ENCODE measurements at places on chromosomes 4 and X. TPM values are rescaled to one million over a fixed set of nuclear protein-coding genes. Genes with fewer than 3 reads are reported as not detected.

- no peaks in the 10 kb centered on the region for H3K4me1 ChIP-seq
- H3K36me3 ChIP-seq = no peaks in the 10 kb centered on the region
- H3K27me3 ChIP-seq = no peaks in the 10 kb centered on the region
- H3K27ac ChIP-seq = no peak overlapping the region
- DNase-seq = no peak
Observed at GRCh38 chr4:58761563-58761962, 1651.4 kb upstream of the IGFBP7 start.

DNA sequence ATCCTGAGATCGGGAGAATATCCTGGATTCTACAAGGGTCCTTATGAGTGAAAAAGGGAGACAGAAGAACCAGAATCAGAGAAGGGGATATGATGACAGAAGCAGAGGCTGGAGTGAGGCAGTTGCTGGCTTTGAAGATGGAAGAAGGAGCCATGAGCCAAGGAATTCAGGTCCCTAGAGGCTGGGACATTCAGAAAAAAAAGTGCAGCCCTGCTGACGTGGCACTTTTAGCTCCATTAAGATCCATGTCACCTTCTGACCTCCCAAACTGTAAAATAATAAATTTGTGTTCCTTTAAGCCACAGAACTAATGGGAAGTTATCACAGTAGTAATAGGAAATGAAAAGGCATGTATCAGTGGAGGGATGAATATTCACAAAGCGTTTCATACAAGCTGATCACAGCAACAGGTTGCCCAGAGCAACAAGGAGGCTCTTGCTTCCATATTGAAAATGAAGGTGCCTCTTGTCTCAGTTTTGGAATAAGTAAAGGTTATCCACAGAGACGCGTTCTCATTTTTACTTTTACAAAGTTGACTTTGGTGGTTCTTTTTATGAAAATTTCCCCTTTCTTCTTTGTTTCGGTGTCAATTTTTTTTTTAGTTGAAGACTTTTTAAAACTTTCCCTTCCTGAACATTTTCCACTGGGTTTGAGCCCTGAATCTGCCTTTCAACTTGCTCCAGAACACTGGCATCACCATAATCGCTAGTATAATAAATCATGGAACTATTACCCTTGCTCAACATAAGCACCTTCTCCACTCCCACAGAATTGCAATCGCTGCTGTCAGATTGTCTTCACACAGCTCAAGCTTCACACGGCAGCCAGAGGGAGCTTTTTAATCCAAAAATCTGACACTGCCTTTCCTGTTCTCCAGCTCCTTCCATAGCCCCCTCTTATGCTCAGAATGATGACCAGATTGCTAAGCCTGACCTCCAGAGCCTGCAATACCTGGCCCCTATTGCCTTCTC is 127.6 kb upstream of the RBPJ start:
- no peaks in the 10 kb centered on the region for H3K27me3 ChIP-seq
- no peak overlapping the region for H3K4me3 ChIP-seq
- H3K36me3 ChIP-seq = no peaks in the 10 kb centered on the region
- no peak for DNase-seq
- H3K4me1 ChIP-seq = no peaks in the 10 kb centered on the region

GRCh38 chr4:77990456-77990855 is 66.7 kb upstream of the FRAS1 start:
- no peak overlapping the region for H3K27ac ChIP-seq
- no peak overlapping the region for H3K4me3 ChIP-seq
- no peak for DNase-seq

DNA sequence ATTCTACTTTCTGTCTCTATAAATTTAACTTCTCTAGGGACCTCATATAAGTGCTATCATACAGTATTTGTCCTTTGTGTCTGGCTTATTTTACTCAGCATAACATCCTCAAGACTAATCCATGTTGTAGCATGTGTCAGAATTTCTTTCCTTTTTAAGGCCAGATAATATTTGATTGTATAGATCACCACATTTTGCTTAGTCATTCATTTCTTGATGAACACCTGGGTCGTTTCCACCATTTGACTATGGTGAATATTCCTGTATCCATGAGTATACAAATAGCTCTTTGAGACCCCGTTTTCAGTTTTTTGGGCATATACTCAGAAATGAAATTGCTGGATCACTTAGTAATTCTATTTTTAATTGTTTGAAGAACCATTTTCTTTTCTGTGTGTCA is 12.0 kb downstream of the CNGA2 start:
- DNase-seq = no peak
- no peaks in the 10 kb centered on the region for H3K4me1 ChIP-seq
- no peaks in the 10 kb centered on the region for H3K36me3 ChIP-seq
- H3K4me3 ChIP-seq = no peak overlapping the region
- no peaks in the 10 kb centered on the region for H3K27me3 ChIP-seq
- H3K27ac ChIP-seq = no peak overlapping the region

GRCh38 chrX:84133023-84133422 is 55.0 kb downstream of the RPS6KA6 start:
- DNase-seq = no peak
- H3K4me3 ChIP-seq = no peak overlapping the region
- no peaks in the 10 kb centered on the region for H3K4me1 ChIP-seq
- no peak overlapping the region for H3K27ac ChIP-seq
- H3K36me3 ChIP-seq = no peaks in the 10 kb centered on the region

DNA sequence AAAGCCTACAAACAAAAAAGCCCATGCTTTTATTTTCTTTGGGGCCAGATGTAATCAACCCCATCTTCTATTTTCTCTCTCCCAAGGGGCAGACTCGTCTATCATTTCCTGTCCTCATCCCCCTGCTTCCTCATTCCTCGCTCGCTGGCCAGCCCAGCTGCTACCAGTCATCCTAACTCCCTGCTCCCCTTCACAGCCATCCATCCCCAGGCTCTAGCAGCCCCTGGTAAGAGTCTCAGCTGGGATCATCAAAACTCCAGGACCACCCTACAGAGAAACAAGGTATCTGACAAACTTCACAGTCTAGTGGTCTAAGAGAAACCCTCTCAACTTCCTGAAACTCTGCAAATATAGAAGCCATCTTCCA is 23.6 kb downstream of the SH3KBP1 start:
- peaks cover 13% of the 10 kb centered on the region for H3K4me1 ChIP-seq
- no peaks in the 10 kb centered on the region for H3K27me3 ChIP-seq
- no peak for DNase-seq
- H3K4me3 ChIP-seq = no peak overlapping the region

- no peaks in the 10 kb centered on the region for H3K4me1 ChIP-seq
- H3K4me3 ChIP-seq = no peak overlapping the region
- no peak for DNase-seq
- no peaks in the 10 kb centered on the region for H3K36me3 ChIP-seq
Observed at GRCh38 chr4:5192678-5193077, 141.4 kb downstream of the STK32B start.

GRCh38 chr4:110550260-110550659 is 72.6 kb downstream of the PITX2 start:
- H3K27me3 ChIP-seq = no peaks in the 10 kb centered on the region
- no peak overlapping the region for H3K27ac ChIP-seq

DNA sequence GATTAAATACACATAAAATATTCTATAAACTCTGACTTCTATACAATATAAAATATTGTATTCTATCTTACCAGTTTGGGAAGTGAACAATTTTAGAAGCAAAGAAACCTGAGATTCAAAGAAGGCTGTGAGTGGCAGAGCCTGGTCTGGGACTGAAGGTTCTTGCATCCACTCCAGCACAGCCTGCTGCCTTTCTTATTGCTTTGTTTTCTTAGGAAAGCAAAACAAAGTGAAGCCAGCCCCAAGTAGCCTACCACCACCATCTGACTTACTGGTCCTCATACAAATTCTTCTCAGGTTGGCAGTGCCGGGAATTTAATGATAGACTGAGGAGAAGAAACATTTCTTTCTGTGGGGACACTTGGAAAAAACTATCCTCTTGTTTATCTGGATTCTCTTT is 129.7 kb upstream of the SMAD1 start:
- H3K4me1 ChIP-seq = no peaks in the 10 kb centered on the region
- DNase-seq = no peak
- H3K36me3 ChIP-seq = no peaks in the 10 kb centered on the region
- no peak overlapping the region for H3K27ac ChIP-seq

- no peaks in the 10 kb centered on the region for H3K36me3 ChIP-seq
- peak overlapping the region; percentile 89 for H3K27ac ChIP-seq
- H3K4me3 ChIP-seq = peak overlapping the region; percentile 33
- peak; percentile 73 for DNase-seq
- H3K4me1 ChIP-seq = no peaks in the 10 kb centered on the region
Observed at GRCh38 chrX:131728295-131729145, 184.6 kb downstream of the OR13H1 start.

- H3K4me3 ChIP-seq = no peak overlapping the region
- H3K27ac ChIP-seq = no peak overlapping the region
- peaks cover 24% of the 10 kb centered on the region for H3K4me1 ChIP-seq
- H3K36me3 ChIP-seq = no peaks in the 10 kb centered on the region
- peaks cover 22% of the 10 kb centered on the region for H3K27me3 ChIP-seq
Observed at GRCh38 chr4:54099287-54099747, 646 bp upstream of the GSX2 start.

- H3K36me3 ChIP-seq = no peaks in the 10 kb centered on the region
- no peaks in the 10 kb centered on the region for H3K27me3 ChIP-seq
- no peak overlapping the region for H3K4me3 ChIP-seq
- peaks cover 28% of the 10 kb centered on the region for H3K4me1 ChIP-seq
Observed at GRCh38 chr4:1731180-1731579, 9.9 kb downstream of the TACC3 start.

GRCh38 chr4:145352438-145353145 is 129.1 kb upstream of the SMAD1 start:
- H3K27me3 ChIP-seq = no peaks in the 10 kb centered on the region
- no peaks in the 10 kb centered on the region for H3K4me1 ChIP-seq
- no peaks in the 10 kb centered on the region for H3K36me3 ChIP-seq
- H3K4me3 ChIP-seq = no peak overlapping the region
- H3K27ac ChIP-seq = no peak overlapping the region

Gene VEGFD
- 17.1 TPM for total RNA-seq

Gene CT45A8
- not detected for total RNA-seq

Gene TLR2
- total RNA-seq = 84.7 TPM

Gene UBE2A
- 46.8 TPM for total RNA-seq

Gene HTN1
- not detected for total RNA-seq

Gene SPANXN3
- not detected for total RNA-seq

Gene CETN2
- total RNA-seq = 31.6 TPM

Gene PABPC1L2A
- not detected for total RNA-seq

Measured in upper lobe of left lung (tissue), 6 donors.